ENCODE measurements at places on chromosomes 2 and 18.
A peak's percentile ranks its signal among the peaks of the same experiment; 100 is the strongest.

- DNase-seq, result peak; percentile 25
These were observed 7.7 kb upstream of the SP140L start for GRCh38 chr2:230319211-230319862.

- no peak for DNase-seq
These were observed 5.5 kb upstream of the HNRNPA3 start for GRCh38 chr2:177207101-177207500.

GRCh38 chr18:78898066-78898465 lies 81.6 kb upstream of the SALL3 start:
- no peak for DNase-seq

DNA sequence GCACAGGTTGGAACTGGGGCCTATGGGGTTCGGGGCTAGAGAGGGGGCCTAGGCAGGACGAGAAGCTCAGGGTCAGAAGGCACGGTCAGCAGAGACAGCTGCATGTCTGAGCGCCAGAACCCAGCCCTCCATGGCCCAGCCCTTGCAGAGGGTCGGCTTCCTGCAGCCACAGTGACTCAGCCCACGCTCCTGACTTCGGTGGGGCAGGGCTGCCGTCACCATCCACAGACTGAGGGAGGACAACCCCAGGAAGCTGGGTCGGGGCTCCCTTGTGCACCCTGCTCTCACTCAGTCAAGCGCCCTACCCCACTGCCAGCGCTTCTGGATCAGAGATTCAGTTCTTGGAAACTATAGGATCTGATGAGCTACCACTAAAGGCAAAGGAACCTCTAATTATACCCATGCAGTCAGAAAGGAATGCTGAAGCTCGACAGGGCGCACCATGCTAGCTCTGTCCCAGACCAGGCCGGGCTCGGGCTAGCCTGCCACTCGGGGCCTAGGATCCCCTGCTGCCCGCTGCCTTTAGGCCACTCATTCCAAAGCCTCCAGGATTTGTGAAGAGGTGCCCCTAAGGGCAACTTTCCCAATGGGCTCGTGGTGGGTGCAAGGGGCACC lies 3.0 kb downstream of the ACTR1B start:
- no peak for DNase-seq

DNA sequence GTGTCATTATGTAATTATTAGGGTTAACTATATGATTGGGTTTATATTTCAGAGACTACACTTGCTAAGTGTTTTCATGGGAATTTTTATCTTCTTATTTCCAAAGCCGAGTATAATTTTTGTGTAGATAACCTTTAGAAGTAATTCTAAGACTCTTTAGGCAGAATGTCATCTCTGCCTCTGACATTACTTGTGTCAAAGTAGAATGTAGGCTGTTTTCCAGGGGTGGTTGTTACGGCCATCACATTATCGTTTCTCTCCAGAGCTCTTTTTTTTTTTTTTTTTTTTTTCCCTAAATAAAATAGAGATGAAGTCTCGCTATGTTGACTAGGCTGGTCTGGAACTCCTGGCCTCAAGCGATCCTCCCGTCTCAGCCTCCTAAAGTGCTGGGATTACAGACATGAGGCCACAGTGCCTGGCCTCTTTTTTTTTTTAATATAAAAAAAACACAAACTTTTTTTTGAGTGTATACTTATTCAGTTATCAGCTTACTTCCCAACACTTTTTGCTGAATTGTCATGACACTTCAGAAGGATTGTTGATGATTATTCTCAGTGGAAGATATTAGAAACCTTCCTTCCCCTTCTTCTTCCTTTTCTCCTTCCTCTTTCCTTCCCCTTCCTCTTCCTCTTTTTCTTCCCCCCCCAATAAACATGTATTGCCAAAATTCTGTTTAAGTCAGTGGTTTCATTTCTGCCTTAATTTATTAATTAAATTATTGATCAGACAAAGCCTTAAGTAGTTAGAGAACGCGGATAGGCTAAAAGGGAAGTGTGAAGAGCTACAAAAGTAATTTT lies 2.3 kb downstream of the PIKFYVE start:
- DNase-seq, result no peak

DNA sequence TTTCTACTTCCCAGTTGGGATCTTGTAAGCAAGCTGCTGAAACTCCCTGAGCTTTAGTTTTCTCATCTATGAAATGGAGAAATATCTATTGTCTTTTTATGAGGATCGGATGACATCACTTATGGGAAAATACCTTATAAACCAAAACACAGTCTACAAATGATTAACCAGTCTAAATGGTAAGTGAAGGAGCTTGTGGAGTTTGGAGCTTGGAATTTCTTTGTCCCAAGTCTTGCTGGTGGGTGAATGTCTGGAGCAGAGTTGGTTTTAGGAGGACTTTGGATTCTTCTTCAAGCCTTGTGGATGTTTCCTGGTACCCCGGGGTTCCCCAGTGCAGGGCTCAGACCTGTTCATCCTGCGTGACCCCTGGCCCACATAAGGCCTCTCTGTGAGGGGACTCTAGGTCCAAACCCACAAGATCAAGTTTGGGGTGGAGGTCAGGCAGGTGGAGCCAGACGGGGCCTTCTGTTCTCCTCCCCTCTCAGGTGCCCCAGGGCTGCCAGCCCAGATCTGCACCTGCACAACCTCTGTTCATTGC lies 43.2 kb downstream of the FOSL2 start:
- DNase-seq, result no peak

DNA sequence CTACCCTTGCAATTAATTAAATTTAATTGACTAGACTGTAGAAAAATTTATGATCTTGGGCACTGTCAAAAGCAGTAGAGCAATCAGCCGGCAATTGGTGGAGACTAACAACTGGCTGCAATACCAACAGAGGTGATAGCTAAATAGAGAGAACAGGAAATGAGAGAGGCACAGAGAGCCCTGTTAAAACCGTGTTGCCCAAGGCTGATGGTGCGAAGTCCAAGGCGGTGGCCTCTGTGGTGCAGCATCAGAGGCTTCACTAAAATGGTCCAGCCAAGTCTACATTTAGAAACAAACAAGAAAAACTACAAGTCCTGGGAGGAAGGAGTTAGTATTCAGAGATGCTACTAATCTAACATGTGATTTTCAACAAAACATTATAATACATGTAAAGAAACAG lies 115.6 kb downstream of the NETO1 start:
- no peak for DNase-seq

GRCh38 chr2:104781151-104781550 lies 72.8 kb upstream of the POU3F3 start:
- DNase-seq, result no peak

DNA sequence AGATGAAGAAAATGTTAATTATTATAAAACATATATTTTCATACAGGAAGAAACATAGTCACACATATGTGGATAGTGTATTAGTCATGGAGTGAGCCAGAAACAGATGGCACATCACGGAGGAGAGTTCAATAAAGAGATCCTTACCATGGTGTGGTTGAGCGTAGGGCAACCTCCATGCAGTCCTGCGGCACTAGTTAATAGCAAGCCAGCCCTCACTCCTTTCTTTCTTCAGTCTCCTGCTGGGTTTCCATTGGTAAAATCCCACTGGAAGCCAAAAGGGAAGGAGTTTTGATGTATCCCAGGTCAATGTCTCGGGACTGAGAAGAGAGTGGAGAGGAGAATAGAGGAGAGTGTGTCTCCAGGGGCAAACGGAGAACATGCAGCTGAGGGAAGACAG lies 328.1 kb downstream of the NR4A2 start:
- no peak for DNase-seq

DNA sequence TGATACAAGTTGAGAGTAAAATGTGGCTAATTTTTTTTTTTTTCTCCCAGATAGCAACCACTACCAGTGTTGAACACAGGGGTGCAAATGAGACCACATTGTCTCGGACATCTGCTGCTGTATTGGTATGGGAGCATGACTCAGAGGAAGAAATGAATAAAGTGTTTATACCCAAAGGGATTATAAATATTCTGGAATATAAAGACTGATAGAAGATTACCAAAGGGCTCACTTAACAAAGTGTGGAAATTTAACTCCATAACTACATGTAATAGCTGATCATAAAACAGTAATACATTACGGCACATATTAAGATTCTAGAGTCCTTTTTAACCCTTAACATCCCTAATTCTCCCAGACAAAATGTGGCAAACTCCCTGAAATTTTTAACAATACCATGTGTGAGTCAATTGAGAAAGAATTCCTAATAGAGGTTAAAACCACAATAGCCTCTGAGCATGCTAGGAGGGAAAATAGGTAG lies 1023.0 kb upstream of the ACVR2A start:
- no peak for DNase-seq

GRCh38 chr2:30653847-30654246 lies 153.4 kb downstream of the CAPN13 start:
- DNase-seq, result no peak

GRCh38 chr18:77763530-77764145 lies 514.0 kb downstream of the GALR1 start:
- DNase-seq, result no peak

GRCh38 chr2:146540271-146540932 lies 1304.4 kb upstream of the ACVR2A start:
- DNase-seq, result no peak

All from stimulated activated CD8-positive, alpha-beta memory T cell treated with anti-CD3 and anti-CD28 coated beads, Interleukin-7, amount 100 ng/mL, for 1 hour (primary cell).